IPS DF 6.9 (cell line): ENCODE measurements at places on chromosomes 2 and 18.

GRCh38 chr2:165055082-165055851, 99.9 kb upstream of the SLC38A11 start:
- no peak for DNase-seq

GRCh38 chr2:167990062-167990461, 257.3 kb downstream of the STK39 start:
- no peak for DNase-seq

DNA sequence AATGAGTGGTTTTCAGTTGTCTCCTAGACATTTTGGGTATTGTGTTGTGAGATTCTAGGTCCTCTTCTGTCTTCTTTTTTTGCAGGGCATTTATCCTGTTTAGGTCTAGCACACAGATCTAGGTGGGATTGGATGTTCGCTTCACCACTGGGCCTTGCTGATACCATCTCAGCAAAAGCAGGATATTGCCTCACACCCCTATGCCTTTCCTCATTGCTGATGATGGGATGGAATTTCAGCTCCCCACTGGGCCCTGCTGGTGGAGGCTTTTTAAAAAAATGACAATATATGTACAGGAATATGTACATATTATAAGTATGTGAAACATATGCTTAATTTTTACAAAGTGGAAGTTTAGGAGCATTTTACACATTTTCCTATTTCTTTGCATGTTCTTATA, 5.4 kb upstream of the TOGARAM2 start:
- DNase-seq = no peak

DNA sequence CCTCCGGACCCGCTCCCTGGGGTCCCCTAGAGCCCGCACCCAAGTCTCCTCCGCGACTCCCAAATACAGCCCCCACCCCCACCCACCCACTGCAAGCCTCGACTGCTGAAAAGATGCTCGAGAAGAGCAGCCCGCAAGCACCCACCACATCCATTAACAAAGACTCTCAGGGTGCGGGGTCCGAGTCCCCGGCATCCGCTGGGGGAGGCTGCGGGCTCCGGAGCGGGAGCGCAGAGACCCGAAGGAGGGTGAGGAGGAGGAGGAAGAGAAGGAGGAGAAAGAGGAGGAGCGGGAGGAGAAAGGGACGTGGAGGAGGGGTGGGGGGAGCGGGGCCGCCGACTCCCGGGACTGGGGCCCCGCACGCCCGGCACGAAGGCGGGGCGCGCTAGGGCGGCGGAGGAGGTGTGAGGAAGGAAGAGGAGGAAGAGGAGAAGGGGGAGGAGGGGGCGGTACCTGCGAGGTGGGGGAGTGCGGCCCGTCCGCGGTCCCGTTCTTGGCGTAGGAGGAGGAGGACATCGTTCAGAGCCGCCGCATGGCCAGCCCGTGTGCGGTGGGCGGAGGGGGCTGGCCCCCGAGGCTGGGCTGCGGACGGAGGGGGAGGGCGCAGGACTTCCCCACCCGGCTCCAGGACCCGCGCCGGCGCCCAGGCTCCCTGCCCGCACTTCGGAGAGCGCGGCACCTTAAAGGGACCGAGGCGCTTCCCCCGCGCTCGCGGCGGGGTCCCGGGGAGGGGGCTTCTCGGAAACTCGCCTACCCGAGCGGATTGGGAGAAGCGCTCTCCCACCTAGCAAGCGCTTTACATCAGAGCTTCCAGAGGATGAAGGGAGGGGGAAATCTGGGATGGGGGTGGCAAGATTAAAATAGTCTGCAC, at the start of gene CACNB4:
TSS of gene CACNB4 (minus strand) at position 549 of the 871 bp plus-strand sequence.
- DNase-seq = no peak

GRCh38 chr2:38615237-38615636, 12.5 kb upstream of the HNRNPLL start:
- no peak for DNase-seq

DNA sequence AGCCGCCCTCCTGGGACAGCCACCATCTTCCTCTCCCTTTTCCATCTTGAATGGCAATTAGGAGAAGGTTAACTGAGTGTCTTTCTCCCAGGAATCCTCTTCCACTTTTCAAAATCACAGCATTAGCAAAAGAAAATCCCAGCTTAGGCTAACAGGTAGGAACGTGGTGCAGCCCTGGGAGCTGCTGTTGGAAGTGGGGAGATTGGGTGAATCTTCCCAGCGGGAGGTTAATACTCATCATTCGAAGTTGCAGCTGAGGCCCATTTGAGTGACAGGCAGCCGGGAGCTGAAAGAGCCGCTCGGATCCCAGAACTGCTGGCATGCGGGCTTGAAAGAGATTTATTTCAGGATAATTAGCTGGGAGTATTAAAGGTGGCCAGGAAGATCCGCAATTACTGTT, 306.0 kb downstream of the BCL11A start:
- DNase-seq = no peak

DNA sequence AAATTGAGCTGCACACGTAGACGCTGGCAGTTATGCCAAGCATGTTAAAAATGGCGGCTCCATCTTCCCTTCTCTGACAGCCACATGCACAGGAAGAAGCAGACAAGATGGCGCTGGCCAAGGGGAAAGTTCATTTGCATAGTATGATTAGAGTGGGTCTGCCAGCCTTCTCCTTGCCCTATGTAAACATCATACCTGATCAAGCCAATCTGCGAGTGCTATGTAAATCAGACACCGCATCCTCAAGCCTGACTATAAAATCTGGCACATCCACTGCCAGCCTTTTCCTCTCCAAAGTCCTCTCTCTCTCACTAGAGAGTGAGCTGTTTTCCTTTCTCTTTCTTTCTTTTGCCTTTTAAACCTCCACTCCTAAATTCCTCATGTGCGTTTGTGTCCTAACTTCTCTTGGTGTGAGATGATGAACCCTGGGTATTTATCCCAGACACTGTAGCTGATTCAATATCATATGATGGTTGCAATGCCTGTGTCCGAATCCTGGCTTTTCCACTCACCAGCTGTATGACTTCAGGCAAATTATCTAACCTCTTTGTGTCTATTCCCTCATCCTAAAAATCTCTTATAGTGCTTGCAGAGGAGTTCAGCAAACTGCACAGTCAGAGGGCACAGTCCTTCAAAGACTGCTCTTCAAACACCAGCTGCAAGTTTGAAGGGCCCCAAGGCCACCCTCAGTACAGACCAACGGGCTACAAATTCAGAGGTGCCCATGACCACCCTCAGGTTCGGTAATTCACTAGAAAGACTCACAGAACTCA, 39.3 kb upstream of the ITSN2 start:
- no peak for DNase-seq

- DNase-seq = no peak
Observed at GRCh38 chr2:157900203-157900602, 24.1 kb upstream of the ACVR1 start.

DNA sequence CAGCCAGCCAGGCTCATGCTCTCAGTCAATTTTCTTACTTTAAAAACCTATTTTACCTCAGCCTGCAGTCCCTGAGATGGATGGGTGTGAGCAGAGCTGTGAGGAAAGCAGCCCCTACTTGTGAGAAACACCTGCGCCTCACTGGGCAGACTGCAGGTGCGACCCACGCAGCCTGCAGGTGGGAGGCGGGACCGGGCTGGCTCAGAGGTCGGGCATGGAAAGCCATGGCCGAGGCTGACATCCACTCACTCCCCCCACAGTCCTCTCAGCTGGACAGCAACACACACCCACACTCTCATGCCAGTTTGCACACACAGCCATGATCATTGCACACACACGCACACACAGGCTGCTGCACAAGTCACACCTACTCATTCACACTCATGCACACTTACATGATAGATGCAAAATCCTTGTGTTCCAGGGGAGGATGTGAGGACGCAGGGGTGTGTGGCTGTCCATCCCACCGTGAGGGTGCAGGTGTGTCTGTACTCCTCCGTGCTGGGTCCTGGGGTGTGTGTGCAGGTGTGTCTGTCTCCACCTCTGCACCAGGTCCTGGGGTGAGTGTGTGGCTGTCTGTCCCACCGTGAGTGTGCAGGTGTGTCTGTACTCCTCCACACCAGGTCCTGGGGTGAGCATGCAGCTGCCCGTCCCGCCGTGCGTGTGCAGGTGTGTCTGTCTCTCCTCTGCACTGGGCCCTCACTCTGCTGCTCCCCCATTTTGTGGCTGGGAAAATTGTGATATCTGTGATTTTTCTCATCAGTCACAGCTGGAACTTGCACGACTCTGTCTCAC, 166.5 kb downstream of the RTP5 start:
- DNase-seq = no peak

GRCh38 chr2:9196637-9197036, 10.0 kb upstream of the ASAP2 start:
- DNase-seq = no peak

GRCh38 chr2:209476367-209477208, 52.7 kb downstream of the MAP2 start:
- no peak for DNase-seq

- DNase-seq = no peak
Observed at GRCh38 chr2:69192176-69192945, 179.4 kb downstream of the ANTXR1 start.

DNA sequence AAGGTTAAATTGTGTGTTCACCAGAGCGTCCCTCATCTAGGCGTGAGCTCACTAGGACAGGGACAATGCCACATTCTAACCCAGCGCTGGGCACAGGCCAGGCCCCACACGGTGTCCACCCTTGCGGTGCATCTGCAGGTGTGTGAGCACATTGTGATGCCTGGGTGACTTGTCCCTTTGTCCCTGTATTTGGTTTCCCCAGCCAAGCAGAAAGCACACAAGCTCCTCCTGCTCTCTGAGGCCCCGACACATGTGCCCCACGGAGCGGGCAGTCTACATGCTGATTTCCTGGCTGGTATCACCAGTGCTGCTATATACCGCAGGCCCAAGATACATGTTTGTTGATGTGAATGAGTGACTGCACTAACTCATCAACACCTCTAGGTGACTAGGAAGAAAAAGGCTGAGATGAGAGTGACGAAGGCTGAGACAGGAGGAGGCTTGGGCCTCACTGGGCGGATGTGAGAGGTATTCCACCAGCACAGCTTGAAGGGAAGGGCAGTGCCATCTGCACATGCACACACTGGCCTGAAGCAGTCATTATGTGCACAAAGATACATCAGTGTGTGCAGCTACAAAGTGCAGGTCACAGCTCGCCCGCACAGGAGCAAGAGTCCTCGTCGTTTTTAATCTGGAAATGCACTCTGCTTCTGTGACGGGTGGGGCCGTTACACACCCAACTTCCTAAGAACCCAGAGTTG, 205.9 kb downstream of the EIPR1 start:
- no peak for DNase-seq

DNA sequence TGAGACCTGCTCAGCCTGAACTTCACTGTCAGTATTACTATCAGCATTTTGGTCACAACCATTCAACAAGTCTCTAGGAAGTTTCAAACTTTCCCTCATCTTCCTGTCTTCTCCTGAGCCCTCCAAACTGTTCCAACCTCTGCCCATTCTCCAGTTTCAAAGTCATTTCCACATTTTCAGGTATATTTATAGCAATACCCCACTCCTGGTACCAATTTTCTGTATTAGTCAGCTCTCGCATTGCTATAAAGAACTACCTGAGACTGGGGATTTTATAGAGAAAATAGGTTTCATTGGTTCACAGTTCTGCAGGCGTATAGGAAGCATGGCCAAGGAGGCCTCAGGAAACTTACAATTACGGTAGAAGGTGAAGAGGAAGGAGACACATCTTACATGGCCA, 27.3 kb downstream of the KCNF1 start:
- DNase-seq = no peak

DNA sequence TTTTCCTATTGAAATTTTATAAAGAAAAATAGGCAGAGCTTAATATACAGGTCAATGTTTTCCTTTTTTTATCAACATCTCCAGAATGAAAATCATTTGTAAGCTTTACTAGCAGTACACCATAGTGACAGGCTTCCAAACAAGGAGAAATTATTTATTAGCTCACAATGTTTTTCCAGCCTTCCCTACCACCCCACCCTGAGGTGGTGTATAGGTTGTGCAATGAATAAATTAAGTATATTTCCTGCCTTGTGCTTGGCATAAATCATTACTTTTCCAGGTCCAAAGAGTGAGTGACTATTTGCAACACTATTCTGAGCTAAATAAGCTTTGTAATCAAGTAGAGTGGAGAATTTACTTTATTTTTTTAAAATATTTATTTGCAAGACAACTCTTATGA, 876.2 kb upstream of the POU3F3 start:
- no peak for DNase-seq

DNA sequence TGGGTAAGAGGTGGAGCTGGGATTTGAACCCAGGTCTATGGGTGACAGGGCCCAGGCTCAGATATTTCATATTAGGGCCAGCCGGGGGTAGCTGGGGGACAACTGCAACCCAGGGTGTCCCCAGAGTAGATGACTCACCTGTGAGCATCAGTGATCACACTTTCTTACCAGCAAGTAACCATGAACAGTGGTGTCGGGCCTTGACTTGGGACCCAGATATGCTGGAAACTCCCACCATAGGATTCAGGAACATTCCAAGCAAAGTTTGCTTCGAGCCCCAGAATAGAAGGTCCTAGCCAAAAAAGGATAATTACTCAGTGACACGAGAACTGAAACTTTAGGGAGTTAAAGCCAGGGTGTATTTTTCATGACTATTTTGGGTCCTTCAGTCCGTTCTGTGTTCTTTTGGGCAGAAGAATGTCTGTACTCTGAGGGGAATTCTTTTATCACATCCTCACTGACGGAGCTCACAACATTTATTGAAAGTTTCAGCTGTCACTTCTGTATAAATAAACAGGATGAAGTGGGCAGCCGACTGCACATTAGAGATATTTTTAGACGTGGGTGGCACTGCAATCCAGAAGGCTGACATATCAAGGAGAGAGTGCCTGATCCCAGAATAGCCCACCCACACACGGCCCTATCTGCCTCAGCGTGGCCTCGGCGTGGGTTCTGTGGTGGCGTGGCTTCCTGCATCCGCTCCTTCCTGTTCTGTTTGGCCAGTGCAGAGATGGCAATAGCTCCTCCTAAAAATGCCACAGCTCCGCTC, 45.6 kb downstream of the RAMP1 start:
- no peak for DNase-seq

GRCh38 chr2:223786236-223786635, 51.1 kb downstream of the AP1S3 start:
- no peak for DNase-seq

GRCh38 chr2:32064021-32064601, 755 bp downstream of the SPAST start:
- no peak for DNase-seq

GRCh38 chr18:11266781-11267480, 117.6 kb upstream of the PIEZO2 start:
- no peak for DNase-seq

DNA sequence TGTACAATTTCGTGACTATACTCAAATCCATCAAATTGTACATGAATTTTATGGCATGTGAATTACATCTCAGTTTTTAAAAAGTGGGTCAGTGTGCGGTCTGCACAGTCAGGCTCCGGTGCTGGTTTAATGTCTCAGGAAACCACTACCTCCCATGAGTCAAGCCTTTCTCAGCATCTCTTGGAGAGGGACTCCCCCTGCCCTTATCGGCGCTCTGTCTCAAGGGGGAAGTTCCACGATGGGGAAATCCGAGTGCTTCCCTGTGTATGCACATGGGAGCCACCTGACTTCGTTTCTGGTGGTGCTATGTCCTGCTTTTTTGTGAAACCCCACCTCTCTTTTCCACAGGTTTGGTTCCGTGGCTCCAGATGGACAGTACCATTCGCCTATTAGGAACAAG, 72.5 kb downstream of the ACOXL start:
- no peak for DNase-seq

GRCh38 chr2:72129681-72130340, 17.9 kb downstream of the CYP26B1 start:
- no peak for DNase-seq

GRCh38 chr2:43303889-43304288, 77.5 kb upstream of the ZFP36L2 start:
- no peak for DNase-seq
